ENCODE measurements at places on chromosomes 16 and 17.

DNA sequence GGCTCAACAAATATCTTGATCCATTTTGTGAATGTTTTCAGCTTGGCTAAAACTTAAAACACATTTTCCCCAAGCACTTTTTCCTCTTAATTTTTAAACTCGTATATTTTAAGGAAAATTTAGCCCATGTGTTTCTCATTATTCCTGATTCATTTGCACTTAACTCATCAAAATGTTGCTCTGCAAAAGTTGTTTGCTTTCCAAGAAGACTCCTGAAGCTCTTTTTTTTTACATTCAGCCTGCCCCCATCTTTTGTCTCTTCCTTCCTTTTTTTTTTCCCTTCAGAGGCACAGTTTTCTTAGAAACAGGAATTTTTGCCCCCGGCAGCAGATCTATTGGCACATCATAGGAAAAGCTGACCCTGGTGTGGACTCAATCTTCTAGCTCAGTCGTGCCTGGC is 155.0 kb upstream of the SALL1 start:
- DNase-seq = no peak

DNA sequence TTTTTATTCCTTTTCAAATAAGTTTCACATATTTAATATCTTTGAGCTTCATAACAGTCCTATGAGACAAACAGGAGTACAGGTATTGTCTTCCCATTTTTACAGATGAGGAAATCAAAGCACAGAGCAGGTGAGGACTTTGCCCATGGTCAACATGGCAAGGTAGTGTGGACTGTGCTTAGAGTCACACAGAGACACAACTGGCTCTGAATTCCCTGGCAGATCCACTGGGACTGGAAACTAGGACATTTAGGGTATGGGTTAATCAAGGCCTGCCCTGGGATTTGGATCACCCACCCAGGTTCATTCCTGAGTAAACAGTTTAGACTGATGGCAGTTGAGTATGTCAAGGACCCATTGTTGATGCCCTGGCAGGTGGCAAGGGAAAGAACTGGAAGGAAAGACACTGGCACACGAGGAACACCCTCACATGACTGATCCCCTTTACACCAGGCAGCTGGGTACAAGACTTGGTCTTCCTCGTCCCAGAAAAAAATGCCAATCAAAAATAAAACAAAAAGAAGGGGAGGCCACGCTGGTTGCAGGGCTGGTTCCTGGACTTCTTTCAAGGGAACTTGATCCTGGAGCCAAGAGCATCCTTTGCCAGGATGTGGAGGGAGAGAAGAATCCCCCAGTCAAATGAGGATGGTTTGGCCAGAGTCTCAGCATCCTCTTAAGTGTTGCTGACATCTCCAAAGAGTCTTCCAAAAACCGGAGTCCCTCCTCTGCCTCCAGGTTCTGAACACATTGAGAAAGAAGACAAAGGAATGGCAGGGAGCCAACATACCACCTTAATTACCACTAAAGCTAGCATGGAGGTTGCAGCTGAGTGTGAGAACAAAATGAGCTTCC is 34.9 kb downstream of the CHD9 start:
- DNase-seq = no peak

GRCh38 chr17:33732116-33732515 is 439.0 kb upstream of the ASIC2 start:
- no peak for DNase-seq

GRCh38 chr16:10932959-10933710 is 9.1 kb downstream of the DEXI start:
- no peak for DNase-seq

DNA sequence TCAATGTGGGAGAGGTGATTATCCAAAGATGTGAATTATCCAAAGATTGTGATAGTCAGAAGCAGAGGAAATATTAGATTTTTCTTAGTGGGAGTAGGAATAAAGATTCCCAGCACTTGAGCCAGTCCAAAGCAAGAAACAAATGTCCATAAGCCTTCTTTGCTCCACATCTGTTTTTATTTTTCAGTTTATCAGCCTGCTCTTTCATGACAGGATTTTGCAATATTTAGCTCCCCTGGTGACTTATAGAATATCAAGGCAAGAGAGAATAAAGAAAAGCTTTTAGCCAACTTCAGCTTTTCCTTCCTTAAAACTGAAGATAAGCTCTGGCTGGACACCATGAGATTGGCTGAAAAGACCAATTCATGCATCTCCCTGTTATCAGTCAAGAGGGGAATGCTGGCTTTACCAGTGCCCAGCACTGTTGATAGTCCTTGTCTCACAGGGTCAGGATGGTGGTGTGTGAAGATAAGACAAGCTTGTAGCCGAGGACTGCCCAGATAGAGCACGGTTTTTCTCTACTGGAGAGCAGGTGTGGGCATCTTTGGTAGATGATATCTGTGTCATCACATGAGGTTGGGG is 706.5 kb downstream of the KCNJ2 start:
- DNase-seq = no peak

DNA sequence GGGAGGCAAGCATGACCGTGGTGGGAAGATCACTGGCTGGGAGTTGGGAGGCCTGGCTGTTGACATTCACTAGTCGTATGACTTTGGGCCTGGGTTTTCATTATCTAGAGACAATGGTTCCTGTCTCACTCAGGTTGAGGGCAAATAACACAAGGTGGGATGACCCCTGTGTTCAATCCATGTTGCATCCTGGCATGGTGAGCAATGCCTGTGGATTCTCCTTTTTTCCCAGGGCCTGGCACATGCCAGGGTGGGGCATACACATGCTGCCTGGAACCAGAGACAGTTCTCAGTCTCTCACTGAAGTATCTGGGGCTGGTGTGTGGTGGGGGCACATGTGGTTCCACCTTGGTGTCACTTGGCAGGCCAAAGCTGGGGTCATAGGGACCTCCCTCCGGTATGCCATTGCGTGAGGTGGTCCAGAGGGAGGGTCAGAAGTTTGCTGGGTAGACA is 5.4 kb downstream of the THRA start:
- DNase-seq = no peak

DNA sequence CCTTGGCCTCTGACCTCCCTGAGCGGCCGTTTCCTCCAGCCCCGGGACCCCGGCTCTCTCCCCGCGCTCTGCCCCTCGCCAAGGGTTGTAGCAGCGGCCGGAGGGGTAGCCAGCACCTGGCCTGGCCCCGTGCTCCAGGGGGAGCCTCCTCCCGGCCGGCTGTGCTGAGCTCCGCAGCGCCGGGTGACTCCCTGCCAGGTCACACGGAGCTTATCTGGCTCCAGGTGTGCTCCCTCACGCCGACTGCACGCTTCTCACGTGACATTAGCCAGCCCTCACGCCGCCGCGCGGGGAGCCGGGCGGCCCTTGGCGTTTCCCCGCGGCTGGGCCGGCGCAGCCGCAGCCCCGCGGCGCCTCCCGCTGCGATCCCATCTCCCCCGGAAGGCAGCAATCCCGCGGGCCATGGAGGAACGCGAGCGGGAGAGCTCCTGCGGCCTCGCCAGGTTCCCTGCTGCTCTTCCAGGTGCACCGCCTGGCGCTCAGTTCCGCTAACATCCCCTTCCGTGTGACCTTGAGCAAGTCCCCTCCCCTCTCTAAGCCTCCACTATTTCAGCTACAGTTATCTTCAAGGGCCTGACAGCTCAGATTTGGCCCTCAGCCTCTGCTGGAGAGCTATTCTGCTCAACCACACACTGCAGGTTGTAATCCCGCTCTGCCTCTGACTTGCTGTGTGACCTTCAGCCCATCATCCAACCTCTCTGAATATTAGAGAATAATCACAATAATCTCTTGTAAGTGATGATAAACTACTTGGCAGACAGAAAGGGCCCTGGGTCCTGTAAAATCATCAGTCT is 3.4 kb downstream of the MYO18A start:
- DNase-seq = peak; percentile 32

GRCh38 chr16:56833243-56833970 is 31.6 kb upstream of the SLC12A3 start:
- DNase-seq = no peak

- no peak for DNase-seq
These were observed 87.3 kb downstream of the CRISPLD2 start for GRCh38 chr16:84907051-84907450.

DNA sequence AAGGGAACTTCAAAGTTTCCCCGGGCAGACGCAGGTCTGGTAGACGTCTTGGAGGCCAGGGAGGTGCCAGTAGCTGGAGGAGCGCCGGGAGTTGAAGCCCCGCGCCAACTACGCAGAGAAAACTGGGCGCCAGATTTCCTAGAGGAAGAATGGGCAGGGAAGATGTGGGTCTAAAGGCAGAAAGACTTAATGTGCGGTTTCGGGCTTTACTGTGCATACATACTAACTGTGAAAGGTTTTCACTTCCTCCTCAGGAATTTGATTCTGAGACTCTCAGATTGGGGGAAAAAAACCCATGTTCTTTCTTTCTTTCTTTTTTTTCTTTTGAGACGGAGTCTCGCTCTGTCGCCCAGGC is 331 bp upstream of the ZNF287 start:
- DNase-seq = no peak

GRCh38 chr17:62727916-62728672 is 80.0 kb downstream of the MARCHF10 start:
- DNase-seq = no peak

DNA sequence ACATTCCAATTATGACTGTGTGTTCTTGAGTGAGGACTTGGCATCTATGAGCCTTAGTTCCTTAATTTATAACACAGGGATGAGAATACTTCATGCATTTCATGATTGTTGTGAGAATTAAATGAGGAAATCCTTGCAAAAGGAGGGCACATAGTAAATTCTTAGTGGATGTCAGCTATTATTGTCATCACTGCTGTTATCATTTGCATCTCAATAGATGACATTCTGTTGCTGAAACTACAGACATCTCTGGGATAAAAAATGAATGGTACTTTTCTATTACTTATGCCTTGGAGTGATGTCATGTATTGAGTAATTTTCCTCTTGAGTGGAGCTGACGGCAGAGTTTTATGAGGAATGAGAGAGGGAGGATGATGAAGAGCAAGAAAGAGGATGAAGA is 184.4 kb upstream of the CDH11 start:
- DNase-seq = no peak

GRCh38 chr17:78488867-78489634 is 88.1 kb downstream of the DNAH17 start:
- DNase-seq = no peak

GRCh38 chr17:29586676-29587469 is 2.6 kb downstream of the GIT1 start:
- DNase-seq = no peak

GRCh38 chr16:88705801-88706228 is 393 bp downstream of the RNF166 start:
- DNase-seq = no peak

DNA sequence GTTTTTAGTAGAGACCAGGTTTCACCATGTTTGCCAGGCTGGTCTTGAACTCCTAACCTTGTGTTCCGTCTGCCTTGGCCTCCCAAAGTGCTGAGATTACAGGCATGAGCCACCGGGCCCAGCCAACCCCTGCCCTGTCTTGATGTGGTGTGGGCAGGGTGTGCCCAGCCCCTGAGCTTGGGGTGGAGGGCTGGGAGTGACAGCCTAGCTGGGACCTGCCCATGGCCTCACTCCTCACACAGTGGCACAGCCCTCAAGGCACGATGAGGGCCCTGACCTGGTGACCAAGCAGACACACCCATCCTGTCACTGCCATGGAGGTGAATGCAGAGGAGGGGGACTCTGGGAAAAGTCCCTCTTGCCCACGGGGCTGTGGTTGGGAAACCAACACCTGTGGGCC is 3.0 kb downstream of the IL32 start:
- no peak for DNase-seq

- DNase-seq = no peak
These were observed 21.4 kb downstream of the WSB1 start for GRCh38 chr17:27315322-27315721.

GRCh38 chr16:20409398-20410120 is at the start of gene ACSM5:
Gene ACSM5 (plus strand): TSS chr16:20409534. CDS start chr16:20411485, 1,951 bp downstream.
- DNase-seq = no peak

DNA sequence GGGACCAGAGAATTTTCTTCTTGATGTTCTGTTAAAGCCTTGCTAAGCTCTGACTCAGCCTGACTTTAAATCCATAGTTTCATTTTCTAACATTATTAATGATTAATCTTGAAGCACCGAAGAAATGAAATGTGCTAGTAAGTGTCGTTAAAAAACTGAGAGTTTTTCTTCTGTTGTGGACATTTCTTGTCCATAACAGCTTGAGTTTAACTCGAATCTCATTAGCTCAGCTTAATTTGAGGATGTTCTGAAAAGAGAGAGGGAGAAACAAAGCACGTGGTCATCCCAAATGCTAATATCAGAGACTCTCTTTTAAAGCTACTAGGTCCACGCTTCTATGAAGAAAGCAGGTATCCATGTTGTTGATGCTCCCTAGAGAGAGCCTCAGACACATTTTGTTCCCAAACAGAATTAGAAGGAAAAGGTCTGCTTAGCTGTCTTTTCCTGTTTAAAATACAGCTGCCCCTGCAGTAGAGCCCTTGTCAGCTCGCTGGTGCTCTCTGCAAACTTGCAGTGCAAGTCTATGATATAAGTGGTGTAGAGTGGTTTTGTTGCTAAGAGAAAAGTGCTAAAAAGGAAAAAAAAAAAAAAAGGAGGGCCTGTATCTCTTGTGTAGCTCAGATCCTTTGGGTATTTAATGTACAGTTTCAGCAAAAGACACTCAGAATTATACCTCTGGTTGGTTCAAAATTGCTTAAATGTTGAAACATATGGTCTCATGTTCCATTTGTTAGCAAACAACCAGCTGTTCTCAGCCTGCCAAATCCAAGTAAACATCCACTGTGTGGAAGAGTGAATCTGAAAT is 191.1 kb upstream of the TBX2 start:
- no peak for DNase-seq

DNA sequence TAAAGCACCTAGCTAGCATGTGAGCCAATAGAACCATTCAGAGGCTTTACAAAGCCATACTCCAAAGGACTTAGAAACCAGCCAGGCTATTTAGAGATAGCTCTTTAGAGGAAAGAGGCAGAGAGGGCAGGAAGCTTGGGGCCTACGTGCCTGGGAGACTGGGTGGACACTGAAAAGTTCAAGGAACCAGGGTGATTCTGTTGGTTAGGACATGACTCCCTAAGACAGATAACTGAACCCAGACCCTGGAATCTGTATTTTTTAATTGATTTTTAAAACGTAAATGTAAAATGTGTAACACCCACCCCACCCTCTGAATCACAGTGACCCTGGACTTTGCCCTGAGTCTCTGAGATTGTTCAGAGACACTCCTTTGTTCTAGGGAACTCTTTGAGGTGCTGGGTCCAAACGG is 16.1 kb upstream of the GNA13 start:
- DNase-seq = no peak

GRCh38 chr17:45320931-45321461 is 4.2 kb upstream of the MAP3K14 start:
- DNase-seq = no peak

DNA sequence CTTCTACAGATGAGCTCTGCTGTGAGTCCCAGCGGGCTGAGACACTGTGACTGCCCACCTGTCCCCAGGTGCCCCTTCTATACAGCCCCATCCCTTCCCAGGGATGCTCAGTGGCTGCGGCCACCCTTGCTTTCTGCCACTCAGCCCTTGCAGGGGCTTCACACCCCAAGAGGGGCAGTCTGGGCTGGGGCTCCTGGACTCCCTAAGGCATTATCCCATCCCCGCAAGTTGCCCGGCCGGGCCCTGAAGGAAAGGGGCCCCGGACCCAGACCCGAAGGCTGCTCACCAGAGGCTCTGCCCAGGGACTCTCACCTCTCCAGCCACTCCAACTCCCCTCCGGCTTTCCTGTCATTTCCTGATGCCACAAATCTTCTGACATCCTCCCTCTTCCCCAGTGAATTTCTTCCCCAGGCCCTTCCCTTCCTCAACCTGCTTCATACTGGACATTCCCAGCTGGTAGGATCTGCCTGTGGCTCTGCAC is 88.5 kb upstream of the TOB1 start:
- no peak for DNase-seq

GRCh38 chr17:43915559-43915958 is 8.2 kb upstream of the MPP2 start:
- DNase-seq = no peak

- no peak for DNase-seq
These were observed 2.2 kb downstream of the PLCD3 start for GRCh38 chr17:45129940-45130680.

All from activated T-helper 1 cell treated with anti-CD3 and anti-CD28 coated beads, Interleukin-2, amount 50 U/mL, for 16 hours (primary cell).